ENCODE measurements at places on chromosomes 2 and 18. TPM values are rescaled to one million over a fixed set of nuclear protein-coding genes. Genes with fewer than 3 reads are reported as not detected.

GRCh38 chr2:37457401-37457901 is 113.0 kb downstream of the QPCT start:
- no peak for DNase-seq
- no peak overlapping the region for H3K4me3 ChIP-seq
- H3K36me3 ChIP-seq: no peaks in the 10 kb centered on the region
- peaks cover 13% of the 10 kb centered on the region for H3K4me1 ChIP-seq
- no peak overlapping the region for H3K27ac ChIP-seq
- H3K27me3 ChIP-seq: no peaks in the 10 kb centered on the region

- no peak overlapping the region for H3K4me3 ChIP-seq
- H3K27me3 ChIP-seq: no peaks in the 10 kb centered on the region
- no peaks in the 10 kb centered on the region for H3K36me3 ChIP-seq
- H3K4me1 ChIP-seq: no peaks in the 10 kb centered on the region
- H3K27ac ChIP-seq: no peak overlapping the region
Measured at GRCh38 chr2:78586316-78586715, 439.2 kb upstream of the REG3G start.

- DNase-seq: no peak
- peaks cover 61% of the 10 kb centered on the region for H3K36me3 ChIP-seq
- H3K27me3 ChIP-seq: no peaks in the 10 kb centered on the region
- no peak overlapping the region for H3K4me3 ChIP-seq
Measured at GRCh38 chr2:239093952-239094351, 246.1 kb downstream of the TWIST2 start.

- H3K36me3 ChIP-seq: no peaks in the 10 kb centered on the region
- no peak overlapping the region for H3K27ac ChIP-seq
- H3K4me3 ChIP-seq: no peak overlapping the region
- DNase-seq: no peak
Measured at GRCh38 chr2:30883184-30883583, 75.9 kb upstream of the CAPN13 start.

GRCh38 chr2:225771701-225772100 is 372.2 kb downstream of the NYAP2 start:
- no peaks in the 10 kb centered on the region for H3K27me3 ChIP-seq
- no peak for DNase-seq
- H3K27ac ChIP-seq: no peak overlapping the region
- no peaks in the 10 kb centered on the region for H3K4me1 ChIP-seq

DNA sequence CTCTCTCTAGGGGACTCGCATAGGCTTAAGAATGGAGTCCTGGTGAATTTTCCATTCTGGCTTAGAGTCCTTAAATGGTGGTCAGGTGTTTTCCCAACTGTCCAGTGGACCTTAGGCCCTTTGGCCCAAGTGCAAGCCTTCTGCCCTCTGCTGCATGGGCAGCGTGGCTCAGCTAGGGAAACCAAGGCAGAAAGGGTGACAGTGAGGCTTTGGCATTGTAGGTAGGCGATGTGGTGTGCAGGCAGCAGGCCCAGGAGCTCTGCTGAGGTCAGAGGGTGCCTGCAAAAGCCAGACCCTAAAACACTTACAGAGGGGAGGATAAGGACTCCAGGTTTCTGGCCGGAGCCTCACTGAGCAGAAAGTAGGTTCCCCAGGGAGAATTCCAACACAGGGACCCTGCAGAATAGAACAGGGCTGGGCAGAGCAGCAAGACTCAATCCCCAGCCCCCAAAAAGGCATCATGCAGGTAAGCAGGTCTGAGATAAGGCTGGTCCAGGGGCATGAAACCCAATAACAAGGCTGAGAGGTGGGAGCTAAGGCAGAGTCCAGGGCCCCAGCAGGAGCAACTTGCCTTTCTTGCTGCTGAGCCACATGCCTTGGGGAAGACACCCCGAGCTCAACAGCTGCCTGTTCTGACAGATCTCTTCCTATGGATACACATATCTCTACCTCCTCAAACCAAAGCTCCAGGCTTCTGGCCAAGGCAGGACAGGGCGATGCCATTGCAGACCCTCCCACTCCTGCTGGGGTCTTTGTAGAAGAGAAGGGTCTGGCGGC is 199.7 kb downstream of the TNS1 start:
- no peaks in the 10 kb centered on the region for H3K27me3 ChIP-seq
- peaks cover 4% of the 10 kb centered on the region for H3K36me3 ChIP-seq
- peaks cover 69% of the 10 kb centered on the region for H3K4me1 ChIP-seq
- no peak overlapping the region for H3K4me3 ChIP-seq

DNA sequence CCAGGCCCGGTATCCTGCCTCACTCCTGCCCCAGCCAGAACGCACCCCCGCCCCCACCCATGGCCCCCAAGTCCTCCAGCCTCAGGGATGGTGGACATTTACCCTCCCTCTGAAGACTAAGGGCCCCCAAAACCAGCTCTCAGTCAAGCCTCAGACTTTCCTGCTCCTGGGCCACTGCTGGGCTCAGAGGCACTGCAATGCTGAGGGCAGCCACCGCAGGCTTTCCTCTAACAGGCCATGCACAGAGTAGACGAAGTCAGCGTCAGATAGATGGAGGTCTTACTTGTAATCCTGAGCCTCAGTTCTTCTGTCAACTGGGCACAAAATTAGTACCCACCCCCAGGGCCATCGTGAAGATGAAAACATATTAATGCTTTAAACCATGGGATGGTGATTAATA is 92.6 kb downstream of the TTC32 start:
- H3K27ac ChIP-seq: no peak overlapping the region
- H3K4me1 ChIP-seq: peaks cover 16% of the 10 kb centered on the region
- H3K27me3 ChIP-seq: no peaks in the 10 kb centered on the region
- DNase-seq: no peak
- no peak overlapping the region for H3K4me3 ChIP-seq

Gene TMEM200C
- 0.04 TPM for total RNA-seq

Gene IL18R1
- 1.2 TPM for total RNA-seq

Gene PLGLB1
- total RNA-seq: 1.0 TPM

Gene OSR1
- total RNA-seq: 7.8 TPM
